Esophagus (tissue), 2 donors: ENCODE measurements at places on chromosomes 11 and 22. TPM values are rescaled to one million over a fixed set of nuclear protein-coding genes. Genes with fewer than 3 reads are reported as not detected.

Gene CD248
- polyA plus RNA-seq = 1.4 TPM

Gene SLCO2B1
- 5.7 TPM for polyA plus RNA-seq

Gene TRPM5
- not detected for polyA plus RNA-seq

Gene TRIM6
- 4.9 TPM for polyA plus RNA-seq

Gene ZFTA
- 3.3 TPM for polyA plus RNA-seq
